ENCODE measurements at places on chromosomes 16 and 17. TPM values are rescaled to one million over a fixed set of nuclear protein-coding genes. Genes with fewer than 3 reads are reported as not detected.

- peak overlapping the region; percentile 88 for H3K27ac ChIP-seq
- no peak overlapping the region for H3K4me3 ChIP-seq
Measured at GRCh38 chr17:72462814-72463213, 342.0 kb downstream of the SOX9 start.

- no peaks in the 10 kb centered on the region for H3K27me3 ChIP-seq
- no peak for DNase-seq
- no peak overlapping the region for H3K27ac ChIP-seq
- no peak overlapping the region for H3K4me3 ChIP-seq
Measured at GRCh38 chr17:59234631-59235030, 14.3 kb downstream of the GDPD1 start.

DNA sequence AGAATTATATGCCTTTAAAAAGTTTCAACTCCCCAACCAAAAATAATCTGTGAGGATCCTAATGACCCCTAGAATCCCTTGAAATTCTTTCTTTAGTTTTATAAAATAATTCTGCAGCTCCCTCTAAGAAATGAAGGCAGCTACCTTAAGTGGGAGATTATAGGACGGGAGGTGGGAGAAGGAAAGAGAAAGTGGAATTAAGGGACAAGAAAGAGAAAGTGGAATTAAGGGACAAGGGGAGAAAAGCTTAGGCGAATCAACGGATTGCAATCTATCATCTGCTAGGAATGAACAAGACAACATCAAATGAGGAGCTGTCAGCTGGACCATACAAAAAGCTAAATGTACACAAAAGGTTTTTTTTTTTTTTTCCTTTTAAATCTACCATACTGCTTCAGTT lies 262.0 kb downstream of the ZFHX3 start:
- peak overlapping the region; percentile 88 for H3K27ac ChIP-seq
- no peak for DNase-seq
- no peaks in the 10 kb centered on the region for H3K36me3 ChIP-seq
- no peaks in the 10 kb centered on the region for H3K27me3 ChIP-seq
- H3K4me1 ChIP-seq, result peaks cover 48% of the 10 kb centered on the region

The SLC38A8 gene
- not detected for total RNA-seq

The ALDH3A1 gene
- 1.6 TPM for total RNA-seq
